ENCODE measurements at places on chromosomes 4 and X.

GRCh38 chrX:50865311-50865710 lies 45.2 kb upstream of the BMP15 start:
- no peak for DNase-seq

- no peak for DNase-seq
Observed at GRCh38 chrX:45360571-45360970, 159.9 kb upstream of the DIPK2B start.

- no peak for DNase-seq
Observed at GRCh38 chr4:153988492-153989363, 199.8 kb upstream of the SFRP2 start.

DNA sequence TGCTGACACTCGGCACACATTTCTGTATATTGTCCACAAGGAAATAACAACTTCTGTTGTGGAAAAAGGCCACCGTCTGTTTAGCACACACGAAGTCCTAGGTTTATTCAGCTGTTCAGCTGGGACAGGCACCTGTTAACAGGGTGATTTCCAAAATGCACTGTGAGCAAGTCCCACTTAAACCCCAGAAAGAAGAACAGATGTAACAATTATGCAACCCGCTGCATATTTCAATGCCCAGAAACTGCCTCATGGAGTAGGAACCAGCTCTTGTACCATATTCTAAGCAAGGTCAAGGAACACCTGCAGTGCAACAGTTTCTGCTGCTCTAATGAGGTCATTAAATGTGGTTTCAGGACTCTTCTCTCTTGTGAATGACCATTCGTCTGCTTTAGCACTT lies 77.1 kb downstream of the GEMIN8 start:
- DNase-seq: no peak

GRCh38 chr4:174657472-174657871 lies 135.2 kb upstream of the HPGD start:
- no peak for DNase-seq

DNA sequence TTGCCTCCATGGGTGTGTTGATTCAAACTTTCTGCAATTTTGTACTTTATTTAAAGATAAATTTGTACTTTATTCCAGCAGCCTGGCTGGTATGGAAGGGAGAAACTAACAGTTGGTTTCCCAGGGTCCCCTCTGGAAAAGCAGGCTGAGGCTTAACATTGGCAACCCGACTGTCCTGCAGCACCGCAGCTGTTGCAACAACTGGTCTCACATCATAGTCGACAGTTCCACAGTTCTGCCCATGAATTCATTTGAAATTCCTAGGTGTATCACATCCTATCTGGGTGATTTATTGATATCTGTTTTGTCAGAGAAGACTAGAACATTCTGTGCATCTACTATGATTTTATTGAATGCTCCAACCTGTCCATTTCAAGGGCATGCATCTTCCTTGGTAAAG lies 98.8 kb upstream of the GATB start:
- no peak for DNase-seq

- DNase-seq: no peak
Observed at GRCh38 chr4:87880106-87880505, 47.3 kb downstream of the MEPE start.

GRCh38 chr4:10169839-10170387 lies 53.3 kb upstream of the WDR1 start:
- DNase-seq: no peak

- peak; percentile 24 for DNase-seq
Observed at GRCh38 chr4:88659055-88659889, 38.4 kb downstream of the NAP1L5 start.

GRCh38 chrX:53211391-53211978 lies 13.5 kb downstream of the KDM5C start:
- no peak for DNase-seq
